ENCODE measurements at places on chromosomes 7 and 10.

DNA sequence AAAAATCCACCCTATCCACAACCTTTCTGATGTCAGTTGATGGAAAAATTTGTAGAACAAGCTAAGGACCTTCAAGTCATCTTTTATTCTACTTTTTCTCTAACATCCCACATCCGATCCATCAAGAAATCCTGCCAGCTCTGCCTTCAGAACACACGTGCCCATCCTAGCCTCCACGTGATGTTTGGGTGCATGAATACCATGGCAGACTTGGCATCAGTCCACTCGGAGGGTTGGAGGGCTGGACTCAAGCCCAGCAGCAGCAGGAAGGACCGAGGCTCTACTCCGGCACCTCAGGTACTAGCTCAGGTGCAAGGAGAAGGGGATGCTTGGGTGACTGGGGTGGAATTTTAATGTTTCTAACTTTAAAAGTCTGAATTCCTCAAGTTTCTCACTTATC, 428.6 kb downstream of the DPP6 start:
- DNase-seq: no peak

DNA sequence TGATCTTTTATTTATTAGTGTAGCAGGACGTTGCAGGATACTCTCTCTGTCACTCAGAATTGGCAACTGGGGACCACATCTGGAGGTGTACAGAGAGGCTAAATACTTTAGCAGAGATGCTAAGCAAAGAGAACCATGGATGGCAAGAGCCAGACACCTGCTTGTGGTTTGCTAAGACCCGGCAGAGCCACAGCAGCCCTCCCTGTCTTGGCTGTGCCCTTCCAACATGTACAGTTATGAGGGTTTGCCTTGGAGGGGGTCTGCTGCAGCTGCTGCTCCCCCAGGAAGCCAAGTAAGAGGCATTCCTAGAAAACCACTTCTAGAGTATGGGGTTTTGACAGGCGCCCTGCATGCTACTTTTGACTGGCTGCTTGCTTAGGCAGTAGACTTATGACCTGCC, 5.1 kb downstream of the NPVF start:
- DNase-seq: no peak

GRCh38 chr10:49542353-49542752, 3.4 kb upstream of the ERCC6 start:
- no peak for DNase-seq

DNA sequence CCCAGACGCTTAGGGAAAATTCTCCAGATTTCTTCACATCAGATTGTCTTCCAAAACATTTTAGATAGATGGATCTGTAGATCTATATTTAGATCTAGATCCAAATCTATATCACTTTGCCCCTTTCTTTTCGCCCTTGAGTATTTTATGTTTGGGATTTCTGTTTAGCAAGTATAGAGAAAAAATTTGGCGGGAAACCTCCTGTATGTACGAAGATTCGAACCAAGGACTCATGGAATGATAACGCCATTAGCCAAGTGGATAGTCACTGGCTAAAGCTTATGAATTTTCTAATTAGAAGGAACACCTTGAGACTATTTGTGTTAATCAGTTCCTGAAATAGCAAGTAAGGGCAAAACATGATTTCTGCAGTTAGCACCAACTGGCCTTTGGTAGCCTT, 1.2 kb downstream of the THNSL1 start:
- no peak for DNase-seq

- DNase-seq: no peak
These were observed 82.6 kb upstream of the NPVF start for GRCh38 chr7:25310896-25311295.

DNA sequence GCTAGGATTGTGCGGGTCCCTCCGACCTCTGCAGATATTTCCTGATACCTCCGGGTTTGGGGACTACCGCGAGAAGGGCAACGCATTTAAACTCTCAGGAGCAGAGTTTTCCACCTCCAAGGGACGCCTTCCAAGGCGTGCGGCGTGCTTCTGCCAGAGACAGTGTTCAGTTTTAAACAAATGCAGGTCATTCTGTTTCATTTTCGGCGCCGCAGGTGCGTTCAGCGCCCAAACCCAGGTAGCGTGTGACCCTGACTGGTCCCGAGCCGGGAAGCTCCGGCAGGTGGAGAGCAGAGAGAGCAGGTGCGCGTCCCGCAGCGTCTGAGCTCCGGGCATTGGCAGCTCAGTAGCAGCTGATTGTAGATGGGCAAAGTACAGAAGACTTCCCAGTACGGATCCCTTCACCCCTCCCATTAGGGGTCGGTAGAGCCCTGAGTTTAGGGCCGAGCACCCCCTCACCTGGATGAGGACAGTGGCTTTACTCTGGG, 1.4 kb upstream of the CYP26A1 start:
- no peak for DNase-seq

DNA sequence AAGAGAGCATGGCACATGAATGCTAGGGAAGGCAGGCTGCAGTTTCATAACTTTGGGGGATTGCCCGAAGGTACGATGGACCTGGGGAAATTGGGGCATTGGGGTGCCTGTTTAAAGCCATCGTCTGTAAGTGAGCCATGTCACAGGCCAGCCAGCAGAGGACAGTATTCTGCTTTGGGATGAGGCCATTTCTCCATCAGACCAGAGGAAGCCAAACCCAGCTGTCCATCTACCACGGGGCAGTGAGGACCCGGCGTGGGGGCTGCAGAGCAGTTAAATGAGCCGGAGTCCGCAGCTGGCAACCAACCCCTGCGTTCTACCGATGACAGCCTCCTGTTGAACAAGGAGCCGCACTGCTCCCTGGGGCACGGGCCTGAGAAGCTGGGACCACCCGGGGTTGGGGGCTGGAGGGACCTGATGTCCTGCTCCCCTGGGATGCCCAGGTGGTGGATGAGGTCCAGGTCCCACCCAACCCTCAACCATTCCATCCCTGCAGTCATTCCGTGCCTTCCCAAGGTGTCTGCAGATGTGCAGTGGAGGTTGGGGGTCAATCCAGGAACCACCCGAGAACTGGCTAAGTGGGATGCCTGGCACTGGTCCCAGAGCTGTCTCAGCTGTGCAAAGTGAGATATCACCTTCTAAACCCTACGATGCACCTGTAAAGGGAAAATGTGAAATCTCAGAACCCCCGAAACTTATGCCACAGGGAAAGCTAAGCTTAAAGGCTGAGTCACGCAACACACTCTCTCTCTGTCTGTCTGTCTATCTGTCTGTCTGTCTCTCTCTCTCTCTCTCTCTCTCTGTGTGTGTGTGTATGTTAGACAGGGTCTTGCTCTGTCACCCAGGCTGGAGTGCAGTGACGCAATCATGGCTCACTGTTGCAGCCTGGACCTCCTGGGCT, 12.1 kb upstream of the RHBDD2 start:
- DNase-seq: no peak

DNA sequence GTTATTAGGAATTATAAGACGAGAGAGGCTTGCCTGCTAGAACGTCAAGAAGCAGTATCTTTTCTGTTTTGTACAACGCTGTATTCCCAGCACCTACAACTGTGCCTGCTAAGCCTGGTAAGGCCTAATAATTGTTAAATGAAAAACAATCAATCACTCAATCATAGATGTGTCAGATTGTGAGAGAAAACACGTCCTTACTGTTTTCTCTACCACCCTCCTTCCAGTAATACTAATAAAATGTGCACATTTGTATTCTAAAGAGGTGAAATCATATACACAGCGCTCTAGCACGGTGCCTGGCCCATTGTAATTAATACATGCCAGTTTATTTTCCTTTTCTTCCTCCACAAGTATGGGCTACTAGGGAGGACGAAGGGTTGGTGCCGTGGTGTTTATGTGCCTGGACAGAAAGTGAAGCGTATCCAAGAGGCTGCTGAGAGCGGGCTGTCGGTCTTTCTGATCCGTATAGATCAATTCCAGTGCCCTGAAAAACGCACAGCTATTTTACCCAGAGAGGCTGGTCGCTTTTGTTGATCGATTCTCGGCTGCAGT, 1.5 kb upstream of the AUTS2 start:
- DNase-seq: no peak

All from left renal cortex interstitium (tissue), 4 donors.